Activated CD8-positive, alpha-beta memory T cell treated with anti-CD3 and anti-CD28 coated beads for 4 hours (primary cell): ENCODE measurements at places on chromosomes 7 and 10.

GRCh38 chr7:77760809-77761453, 37.3 kb downstream of the TMEM60 start:
- DNase-seq: no peak

DNA sequence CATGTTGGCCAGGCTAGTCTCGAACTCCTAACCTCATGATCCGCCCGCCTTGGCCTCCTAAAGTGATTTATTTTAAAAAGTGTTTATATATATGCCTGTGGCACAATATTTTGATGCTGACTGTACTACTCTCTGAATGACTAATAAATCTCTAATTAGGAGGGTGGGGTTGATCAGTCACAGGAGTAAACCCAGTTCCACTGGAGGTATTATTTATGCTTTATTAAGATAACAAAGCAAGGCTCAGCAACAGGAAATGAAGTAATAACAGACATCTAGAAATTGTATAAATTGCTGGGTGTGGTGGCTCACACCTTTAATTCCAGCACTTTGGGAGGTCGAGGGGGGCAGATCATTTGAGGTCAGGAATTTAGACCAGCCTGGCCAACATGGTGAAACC, 26.0 kb upstream of the MCU start:
- no peak for DNase-seq

- no peak for DNase-seq
These were observed 2.1 kb downstream of the ADIRF start for GRCh38 chr10:86970162-86970981.

DNA sequence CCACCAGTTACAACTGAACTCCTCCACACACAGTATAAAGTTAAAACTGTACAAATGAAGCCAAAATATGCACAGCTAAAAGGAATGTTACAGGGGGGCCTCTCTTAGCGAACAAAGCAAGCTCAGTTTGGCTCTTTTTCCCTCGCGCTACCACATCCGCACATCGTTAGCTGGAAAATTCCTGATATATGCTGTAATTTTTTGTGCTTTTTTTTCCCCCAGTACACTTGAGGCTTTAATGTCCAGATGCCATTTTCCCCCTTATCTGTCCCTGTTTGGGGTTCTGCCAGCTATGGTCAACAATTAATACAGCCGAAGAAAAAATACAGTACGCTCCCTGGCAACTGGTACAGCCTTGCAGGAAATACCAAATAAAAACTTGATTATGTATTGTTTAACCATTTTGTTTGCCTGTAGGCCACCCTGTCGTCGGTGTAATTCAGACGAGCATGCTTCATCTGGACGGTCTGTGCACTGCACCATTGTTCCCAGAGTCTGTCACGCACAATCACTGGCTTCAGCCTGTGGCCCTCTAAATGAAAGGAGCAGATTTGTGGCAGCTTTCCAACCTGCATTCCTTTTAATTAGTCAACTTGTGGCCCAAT, 108.1 kb upstream of the FAM133B start:
- DNase-seq: no peak

DNA sequence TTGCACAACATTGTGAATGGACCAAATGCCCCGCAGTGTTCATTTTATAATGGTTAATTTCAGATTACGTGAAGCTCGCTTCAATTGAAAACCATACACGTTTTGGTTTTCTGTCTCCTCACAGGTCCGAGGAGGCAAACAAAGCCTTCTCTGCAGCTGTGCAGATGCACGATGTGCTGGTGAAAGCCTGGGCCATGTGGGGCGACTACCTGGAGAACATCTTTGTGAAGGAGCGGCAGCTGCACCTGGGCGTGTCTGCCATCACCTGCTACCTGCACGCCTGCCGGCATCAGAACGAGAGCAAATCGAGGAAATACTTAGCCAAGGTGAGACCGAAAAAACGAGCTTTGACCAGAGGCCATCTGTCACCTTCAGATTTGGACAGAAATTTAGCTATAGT, 110.3 kb downstream of the TRRAP start:
- DNase-seq: no peak

DNA sequence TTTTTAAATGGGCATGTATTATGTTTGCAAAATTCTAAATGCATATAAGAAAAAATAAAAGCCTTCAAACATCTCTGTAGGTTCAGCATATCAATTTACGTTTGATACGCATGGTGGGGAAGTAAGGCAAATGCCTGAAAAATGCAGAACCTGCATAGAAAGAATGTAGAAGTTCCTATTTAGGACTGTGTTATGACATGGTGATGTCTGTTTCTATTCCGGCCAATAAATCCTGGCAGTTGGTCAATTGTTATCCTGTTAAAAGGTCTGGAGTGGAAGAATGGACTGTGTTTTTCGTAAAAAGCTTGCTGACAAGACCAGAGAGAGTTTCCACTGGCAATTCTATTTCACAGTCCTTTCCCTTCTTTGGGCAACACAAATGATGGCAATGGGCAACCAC, 49.6 kb upstream of the CAV2 start:
- no peak for DNase-seq

DNA sequence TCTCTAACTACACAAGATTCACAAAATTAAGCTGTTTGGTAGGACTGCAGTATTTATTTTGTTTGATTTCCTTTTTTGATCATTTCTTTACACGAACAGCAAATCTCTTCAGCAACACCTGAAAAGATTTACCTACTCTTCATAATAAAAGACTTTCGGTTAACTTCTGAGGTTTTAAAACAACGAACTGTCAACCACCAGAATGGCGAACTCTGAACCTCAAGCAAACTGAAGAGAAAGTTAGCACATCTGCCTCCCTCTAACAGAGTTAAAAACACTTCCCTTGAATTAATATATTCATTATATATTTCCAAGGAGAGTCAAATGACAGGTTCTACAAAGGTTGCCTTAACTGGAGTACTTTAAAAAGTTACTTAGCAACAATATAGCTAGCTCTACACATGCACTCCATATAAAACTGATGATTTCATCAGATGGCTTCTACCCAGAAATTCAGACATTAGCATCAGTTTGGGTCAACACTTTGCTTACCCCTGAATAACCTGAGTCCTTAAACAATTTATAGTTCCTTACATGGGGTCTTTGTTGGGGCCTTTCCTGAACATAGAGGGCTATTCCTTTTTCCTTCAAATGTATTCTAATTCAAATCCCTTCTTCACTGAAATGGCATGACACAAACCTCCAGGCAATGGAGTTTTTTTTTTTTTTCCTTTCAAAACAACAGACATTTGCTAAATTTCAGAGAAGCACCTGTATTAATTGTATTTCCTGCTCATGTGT, 118.3 kb downstream of the SEM1 start:
- no peak for DNase-seq

- no peak for DNase-seq
These were observed 34.5 kb upstream of the CYP26C1 start for GRCh38 chr10:93026072-93026471.

GRCh38 chr7:90592033-90592432, 4.1 kb upstream of the CDK14 start:
- no peak for DNase-seq

DNA sequence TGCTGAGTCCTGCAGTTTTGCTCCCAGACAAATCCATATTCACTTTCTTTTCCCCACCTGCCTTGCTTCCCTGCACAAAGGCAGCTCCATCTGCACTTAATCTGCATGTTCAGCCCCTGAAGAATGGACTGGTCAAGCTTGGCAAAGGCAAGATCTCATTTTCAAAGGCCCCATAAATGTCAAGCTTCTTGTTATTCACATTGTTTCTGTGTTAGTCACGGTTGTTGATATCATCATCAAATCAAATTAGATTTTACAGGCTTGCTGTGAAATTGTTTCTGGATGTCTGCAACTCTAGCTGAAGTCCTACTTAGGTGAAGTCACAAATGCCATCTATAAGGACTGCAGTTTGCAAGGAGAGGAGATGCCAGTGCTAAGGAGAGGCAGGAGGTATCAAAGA, 91.0 kb downstream of the GPAM start:
- no peak for DNase-seq

GRCh38 chr7:25795824-25796235, 356.2 kb upstream of the NFE2L3 start:
- DNase-seq: no peak

GRCh38 chr7:124351950-124352349, 319.1 kb upstream of the TMEM229A start:
- no peak for DNase-seq

DNA sequence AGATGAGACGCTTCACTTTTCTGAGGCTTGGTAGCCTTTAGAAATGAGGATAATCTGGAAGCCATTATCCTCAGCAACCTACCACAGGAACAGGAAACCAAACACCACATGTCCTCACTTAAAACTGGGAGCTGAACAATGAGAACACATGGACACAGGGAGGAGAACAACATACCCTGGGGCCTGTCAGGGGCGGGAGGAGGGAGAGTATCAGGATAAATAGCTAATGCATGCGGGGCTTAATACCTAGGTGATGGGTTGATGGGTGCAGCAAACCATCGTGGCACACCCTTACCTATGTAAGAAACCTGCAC, 48.9 kb downstream of the LRGUK start:
- DNase-seq: no peak

- no peak for DNase-seq
These were observed 42.3 kb downstream of the JMJD1C start for GRCh38 chr10:63423494-63423893.

DNA sequence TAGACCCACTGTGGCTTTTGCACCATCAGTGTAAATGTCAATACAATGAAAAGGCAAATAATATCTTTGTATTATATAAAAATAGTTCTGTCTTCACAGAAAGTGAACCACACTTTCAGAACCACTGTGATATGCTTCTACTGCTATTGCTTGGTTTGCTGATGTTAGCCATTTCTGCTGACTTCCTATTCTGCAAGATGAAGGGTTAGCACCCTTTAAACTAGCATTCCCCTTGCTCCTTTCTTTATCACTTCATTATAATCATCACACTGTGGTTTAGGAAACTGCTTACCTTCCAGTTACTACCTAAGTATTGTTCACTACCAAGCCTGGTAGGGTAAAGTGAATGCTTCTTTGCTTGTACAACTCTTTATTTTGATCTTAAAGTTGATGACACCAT, 29.2 kb downstream of the MYPN start:
- DNase-seq: no peak

- no peak for DNase-seq
These were observed 145.0 kb upstream of the CHST15 start for GRCh38 chr10:124238367-124238766.

GRCh38 chr10:18582803-18583202, 68.6 kb downstream of the NSUN6 start:
- DNase-seq: no peak

- no peak for DNase-seq
These were observed 135.3 kb upstream of the VWC2 start for GRCh38 chr7:49638166-49638565.

- DNase-seq: no peak
These were observed 97.0 kb downstream of the LRMDA start for GRCh38 chr10:75528392-75528791.

DNA sequence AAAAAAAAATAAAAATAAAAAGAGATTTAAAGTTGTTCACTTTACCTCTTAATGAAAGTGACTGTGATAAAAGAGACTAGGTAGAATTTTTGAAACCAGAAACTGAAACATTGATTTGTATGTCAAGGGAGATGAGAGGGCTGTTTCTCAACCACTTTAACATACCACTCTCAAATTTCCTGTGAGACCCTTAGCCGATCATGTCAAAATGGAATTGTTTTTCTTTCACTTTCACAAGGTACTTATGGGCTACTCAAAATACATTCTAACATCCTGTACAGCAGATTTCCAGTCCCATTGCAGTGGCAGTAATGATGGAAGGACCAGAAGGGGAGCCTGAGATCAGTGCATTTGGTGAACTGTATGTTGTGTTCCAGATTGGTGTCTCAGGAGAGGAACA, 261.2 kb downstream of the PPP1R3A start:
- DNase-seq: no peak

- no peak for DNase-seq
These were observed 20.5 kb upstream of the COL1A2 start for GRCh38 chr7:94374231-94374630.

DNA sequence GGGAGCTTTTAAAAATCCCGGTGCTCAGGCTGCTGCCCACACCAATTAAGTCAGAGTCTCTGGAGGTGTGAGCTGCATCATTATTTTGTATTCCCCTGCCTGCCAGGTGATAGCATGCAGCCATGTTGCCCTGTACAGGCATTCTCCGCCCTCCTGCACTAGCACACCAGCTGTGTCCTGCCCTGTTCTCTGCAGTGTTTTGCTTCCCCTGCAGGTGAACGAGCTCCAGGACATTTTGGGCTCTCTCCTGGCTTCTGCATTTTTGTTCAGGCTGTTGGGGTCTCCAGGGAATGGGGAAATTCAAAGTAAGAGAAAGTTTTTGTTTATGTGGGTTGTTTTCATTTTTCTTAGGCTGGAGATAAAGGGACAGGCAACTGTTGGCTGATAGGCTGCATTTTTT, 271.0 kb upstream of the COBL start:
- DNase-seq: no peak

DNA sequence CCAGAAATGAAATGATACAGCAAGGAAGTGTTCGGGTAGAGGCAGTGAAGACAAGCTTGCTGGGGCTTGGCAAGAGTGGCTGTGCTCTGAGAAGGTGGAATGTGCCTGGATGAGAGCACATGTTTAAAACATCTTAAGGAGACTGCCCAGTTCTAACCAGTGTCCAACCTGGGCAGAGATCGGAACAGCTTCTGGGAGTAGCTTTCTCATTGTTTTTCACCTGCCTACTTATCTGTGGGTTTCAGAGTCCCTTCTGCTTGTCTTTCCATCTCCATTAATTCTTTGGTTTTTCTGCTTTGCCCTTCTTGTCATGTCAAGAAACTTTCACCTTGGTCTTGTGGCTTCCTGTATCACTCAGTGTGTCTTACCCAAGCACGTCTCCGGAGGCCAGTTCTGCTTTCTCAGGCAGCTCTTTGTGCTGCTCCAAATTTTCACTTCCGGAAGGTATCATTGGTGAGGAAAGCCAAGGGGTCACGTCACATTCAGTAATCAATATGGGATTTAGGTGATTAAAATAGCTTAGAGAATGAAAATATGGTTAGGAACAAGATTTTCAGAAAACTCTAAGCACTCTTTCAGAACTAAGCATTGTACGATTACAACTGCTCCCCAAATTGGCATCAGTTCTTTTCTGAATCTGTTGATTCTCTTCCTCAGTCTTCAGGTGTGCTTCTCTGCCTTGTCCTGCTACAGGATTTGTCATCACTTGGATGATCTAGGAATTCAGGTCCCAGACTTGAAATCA, 5.5 kb upstream of the LAMB4 start:
- no peak for DNase-seq

- DNase-seq: no peak
These were observed 65.6 kb upstream of the PDGFA start for GRCh38 chr7:585229-585711.

GRCh38 chr7:146503844-146504243, 387.2 kb downstream of the CNTNAP2 start:
- DNase-seq: no peak

DNA sequence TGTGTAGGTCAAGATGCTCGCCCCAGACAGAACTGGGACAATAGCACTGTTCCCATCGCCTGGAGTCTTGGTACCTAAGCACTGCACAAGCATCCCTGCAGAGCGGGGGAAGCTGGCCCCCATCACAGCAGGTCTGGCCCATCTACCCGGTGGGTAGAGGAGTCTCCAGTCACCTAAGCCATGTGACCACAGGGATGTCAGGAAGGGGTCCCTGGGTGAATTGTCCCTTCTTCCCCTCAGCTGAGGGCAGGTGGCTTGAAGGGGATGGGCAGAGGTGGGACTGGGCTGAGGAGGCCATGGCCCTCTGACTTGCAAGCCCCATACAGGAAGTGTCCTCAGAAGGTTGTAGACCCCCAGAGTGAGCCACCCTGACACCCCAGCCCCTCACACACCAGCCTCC, 39.7 kb downstream of the FRMPD2 start:
- no peak for DNase-seq

GRCh38 chr7:112905413-112905812, 115.2 kb upstream of the TMEM168 start:
- no peak for DNase-seq
